ENCODE measurements at places on chromosomes 11 and 22.

DNA sequence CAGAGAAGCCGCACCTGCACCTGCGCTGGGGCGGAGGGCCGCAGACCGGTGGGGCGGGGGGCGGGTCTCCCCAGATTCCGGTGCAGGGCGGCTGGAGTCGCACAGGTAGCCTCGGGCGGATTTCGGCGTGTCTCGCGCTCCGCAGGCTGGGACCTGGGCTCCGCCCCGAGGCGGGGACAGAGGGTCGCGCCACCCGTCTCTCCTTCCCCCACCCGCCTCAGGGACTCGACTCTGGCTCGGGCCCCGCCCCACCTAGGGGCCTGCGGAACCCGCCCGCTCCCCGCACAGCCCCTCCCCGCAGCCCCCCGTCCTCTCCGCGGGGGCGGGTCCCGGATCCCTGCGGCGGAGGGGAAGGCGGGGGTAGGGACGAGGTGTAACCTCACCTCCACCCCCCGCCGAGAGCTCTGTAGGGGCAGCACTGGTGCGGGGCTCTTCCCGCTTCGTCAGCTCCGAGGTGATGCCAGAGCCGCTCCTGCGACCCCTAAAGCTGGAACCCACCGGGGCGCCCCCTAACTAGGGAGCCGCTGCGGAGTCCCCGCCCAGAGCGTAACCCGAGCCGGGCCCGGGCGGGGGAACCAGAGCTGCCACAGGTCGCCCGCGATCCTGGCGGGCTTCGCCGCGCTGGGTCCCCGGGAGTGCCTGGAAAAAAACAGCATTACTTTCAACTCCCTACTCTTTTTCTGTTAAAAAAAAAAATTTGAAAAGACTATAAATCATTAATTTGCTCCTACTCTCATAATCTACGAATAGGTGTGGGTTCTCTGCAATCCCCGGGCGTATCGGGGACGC is at the start of gene SLC29A2:
Gene SLC29A2 (minus strand): TSS at position 134 of the 789 bp plus-strand sequence. CDS start 169 bp downstream, outside the sequence.
- peak; percentile 57 for DNase-seq

GRCh38 chr11:81420668-81421250 is 1312.9 kb downstream of the FAM181B start:
- no peak for DNase-seq

- no peak for DNase-seq
Measured at GRCh38 chr22:25896098-25896497, 154.1 kb downstream of the MYO18B start.

DNA sequence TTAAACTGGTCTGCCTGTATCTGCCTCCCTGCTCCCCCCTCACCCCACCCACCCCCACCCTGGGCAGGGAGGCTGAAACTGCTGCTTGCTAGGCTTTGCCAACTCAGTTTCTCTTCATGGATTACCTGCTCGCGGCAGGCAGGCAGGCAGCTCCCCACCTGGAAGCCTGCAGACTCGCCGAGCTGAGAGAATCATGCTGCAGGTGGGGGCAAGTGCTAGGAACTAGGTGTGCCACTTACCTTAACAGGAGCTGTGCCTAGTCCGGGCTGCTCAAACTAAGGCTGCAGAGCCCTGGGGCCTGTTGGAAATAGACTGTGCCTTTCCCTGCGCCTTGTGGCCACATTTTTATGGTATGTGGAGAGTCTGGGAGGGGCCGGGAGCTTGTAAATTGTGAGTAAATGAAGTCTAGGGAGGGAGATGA is 30.3 kb downstream of the MARK2 start:
- DNase-seq: no peak

DNA sequence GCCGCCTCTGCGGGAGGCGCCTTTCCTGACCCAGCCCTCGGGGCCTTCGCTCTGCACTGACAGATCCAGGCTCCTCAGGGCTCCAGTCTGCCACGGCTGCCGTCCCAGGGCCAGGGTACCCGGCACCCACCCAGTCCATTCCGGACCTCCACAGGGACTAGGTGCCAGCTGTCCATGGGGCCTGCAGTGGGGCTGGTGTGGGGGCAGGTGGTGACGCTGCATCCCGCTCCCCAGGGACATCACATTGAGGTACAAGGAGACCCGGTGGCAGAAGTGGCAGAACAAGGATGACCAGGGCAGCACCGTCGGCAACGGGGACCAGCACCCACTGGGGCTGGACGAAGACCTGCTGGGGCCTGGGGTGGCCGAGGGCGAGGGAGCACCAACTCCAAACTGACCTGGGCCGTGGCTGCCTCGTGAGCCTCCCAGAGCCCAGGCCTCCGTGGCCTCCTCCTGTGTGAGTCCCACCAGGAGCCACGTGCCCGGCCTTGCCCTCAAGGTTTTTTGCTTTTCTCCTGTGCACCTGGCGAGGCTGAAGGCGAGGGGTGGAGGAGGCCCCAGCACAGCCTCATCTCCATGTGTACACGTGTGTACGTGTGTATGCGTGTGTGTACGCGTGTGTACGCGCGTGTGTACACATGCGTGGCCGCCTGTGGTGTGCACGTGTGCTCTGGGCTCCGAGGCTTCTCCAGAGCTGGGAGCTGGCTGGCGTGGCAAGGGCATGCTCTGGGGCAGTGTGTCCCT is 16.7 kb downstream of the RNH1 start:
- no peak for DNase-seq

- DNase-seq: no peak
Measured at GRCh38 chr11:72582206-72583176, 91.7 kb downstream of the PDE2A start.

DNA sequence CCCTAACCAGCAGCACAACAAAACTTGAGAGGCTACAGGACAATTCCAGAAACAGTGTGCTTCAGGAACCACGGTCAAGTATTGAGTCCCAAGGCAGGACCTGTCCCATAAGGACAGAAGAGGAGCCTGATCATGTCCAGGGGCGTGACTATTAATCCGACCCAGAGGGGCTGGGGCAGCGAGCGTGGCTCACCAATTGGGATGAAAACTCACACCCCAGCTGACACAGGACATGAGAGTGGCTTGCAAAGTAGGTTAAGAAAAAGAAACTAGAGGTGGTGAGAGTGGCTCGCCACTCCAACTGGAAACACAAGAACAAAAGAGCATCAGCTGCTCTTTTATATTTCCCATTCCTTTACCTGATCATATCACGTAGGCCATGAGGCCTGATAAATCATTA is 16.0 kb upstream of the FEZ1 start:
- no peak for DNase-seq

DNA sequence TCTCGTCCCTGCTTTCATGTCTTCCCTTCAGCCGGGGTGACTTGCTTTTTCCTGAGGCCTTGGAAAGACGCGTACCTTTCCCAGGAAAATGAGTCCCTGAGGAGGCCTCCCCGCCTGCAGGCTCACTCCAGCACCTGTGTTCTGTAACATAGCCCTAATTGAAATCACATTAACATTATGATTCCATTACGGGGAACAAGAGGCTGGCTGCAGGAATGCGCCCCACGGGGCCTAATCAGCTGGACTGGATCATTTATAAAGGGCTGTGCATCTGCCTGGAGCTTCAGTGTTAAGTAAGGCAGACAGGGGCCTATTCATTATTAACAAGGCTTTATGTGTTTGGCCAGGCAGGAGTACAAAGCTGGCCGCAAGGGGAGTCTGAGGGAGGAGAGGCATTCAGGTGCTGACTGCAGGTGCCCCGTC is 41.9 kb upstream of the TSPAN18 start:
- DNase-seq: no peak

GRCh38 chr11:6634534-6634933 is 15.3 kb upstream of the TPP1 start:
- DNase-seq: no peak

DNA sequence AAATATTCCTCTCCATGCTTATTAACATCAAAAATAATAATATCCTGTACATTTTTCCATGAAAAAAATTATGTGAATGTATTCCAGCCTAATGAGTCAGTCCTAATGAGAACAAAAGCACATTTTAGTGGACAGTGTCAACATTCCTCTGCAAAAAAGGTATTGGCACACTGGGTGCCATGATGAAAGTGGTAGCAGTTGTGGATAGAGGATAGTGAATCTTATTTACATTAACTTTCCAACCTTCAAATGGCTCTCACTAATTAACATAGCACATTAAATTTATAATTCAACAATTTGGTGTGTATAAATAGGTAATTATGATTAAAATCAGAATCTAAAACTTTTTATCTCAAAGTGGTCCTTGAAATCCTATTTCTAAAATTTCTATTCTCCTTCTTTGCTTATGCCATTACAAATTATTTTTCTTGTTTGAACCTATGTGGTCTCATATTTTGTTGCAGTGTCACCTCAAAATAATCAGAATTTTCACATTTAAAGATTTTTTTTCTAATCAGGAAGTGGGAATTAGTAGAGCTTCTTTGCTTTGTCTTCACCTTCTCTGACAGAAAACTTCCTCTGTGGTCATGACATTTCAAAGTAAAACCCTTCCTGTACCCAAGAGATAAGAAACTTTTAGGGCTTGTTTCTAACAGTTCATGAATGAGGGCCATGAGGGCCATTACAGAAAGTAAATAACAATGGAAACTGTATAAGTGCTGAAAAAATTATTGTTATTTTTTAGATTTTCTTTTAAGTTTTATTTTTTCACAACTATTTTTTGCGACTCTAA is 18.7 kb downstream of the SOX6 start:
- no peak for DNase-seq

- no peak for DNase-seq
Measured at GRCh38 chr11:87076874-87077429, 39.2 kb downstream of the TMEM135 start.

- DNase-seq: no peak
Measured at GRCh38 chr11:120283124-120283523, 42.0 kb upstream of the TLCD5 start.

DNA sequence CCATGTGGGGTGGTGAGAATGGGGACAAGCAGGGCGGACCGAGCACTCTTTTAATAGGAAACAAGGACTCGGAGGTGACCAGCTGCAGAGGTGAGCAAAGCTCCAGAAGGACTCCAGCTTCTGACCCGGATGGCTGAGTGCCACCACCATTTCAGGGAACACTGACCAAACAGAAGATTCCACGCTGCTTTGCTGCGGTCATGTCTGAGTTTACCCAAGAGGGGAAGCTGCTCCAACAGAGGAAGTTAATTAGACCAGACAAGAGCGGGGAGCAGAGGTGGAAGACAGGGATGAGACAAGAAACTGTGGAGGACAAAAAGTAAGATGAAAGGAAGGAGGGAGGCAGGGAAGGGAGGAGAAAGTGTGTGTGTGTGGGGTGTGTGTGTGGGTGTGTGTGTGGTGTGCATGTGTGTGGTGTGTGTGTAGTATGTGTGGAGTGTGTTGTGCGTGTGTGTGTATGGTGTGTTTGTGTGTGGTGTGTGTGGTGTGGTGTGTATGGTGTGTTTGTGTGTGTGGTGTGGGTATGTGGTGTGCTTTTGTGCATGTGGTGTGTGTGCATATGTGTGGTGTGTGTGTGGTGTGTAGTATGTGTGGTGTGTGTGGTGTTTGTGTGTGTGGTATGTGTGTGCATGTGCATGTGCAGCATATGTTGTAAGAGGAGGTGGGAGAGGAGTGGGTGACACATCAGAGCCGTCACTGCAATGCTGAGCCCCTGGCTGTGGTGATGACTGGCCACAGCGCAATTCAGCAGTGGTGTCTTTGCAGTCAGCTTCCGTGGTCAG is 82.2 kb upstream of the AKIP1 start:
- no peak for DNase-seq
